ENCODE measurements at places on chromosomes 13 and 19.

- H3K4me3 ChIP-seq = no peak overlapping the region
- peak overlapping the region; percentile 52 for H3K27ac ChIP-seq
- DNase-seq = no peak
- H3K27me3 ChIP-seq = peaks cover 9% of the 10 kb centered on the region
These were observed 3.0 kb upstream of the RASL11A start for GRCh38 chr13:27267596-27267995.

DNA sequence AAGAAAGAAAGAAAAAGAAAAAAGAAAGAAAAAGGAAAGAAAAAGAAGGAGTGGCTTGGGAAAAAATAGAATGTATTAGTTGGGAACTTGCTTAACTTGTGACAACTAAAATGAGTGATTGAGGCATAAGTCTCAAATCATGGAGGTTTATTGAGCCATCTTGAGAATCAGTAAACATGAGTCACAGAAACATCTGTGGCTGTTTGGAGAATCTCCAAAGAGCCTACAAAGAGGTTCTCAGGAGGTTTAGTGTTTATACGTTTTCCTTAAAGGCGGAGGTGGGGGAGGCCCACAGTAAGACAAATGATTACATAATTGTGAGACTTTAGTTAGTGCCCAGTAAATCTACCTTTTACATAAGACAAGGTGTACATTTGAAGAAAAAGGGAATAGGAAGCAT, 38.6 kb downstream of the WDR87 start:
- no peak for DNase-seq
- no peaks in the 10 kb centered on the region for H3K36me3 ChIP-seq
- H3K27me3 ChIP-seq = no peaks in the 10 kb centered on the region

- no peak for DNase-seq
- peaks cover 37% of the 10 kb centered on the region for H3K4me1 ChIP-seq
- no peak overlapping the region for H3K4me3 ChIP-seq
- H3K27me3 ChIP-seq = no peaks in the 10 kb centered on the region
- H3K27ac ChIP-seq = no peak overlapping the region
These were observed 14.6 kb downstream of the FRY start for GRCh38 chr13:32045982-32046785.

DNA sequence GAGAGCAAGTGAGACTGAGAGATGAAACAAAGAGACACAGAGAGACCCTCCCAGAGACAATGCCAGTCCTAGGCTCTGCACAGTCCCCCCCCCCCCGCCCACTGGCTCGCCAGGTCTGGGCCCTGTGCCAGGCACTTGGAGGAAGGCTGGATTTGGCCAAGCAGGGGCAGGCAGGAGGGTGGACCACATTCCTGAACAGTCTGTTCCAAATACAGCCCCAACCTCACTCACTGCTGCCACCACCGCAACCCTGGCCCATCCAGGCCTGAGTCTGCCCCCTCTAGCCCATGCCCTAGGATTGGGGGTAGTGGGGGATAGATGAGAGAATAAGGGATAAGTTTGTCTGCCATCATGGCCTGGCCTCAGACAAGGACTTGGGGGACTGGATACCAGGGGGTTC, 19.0 kb downstream of the CYP2F1 start:
- peak; percentile 31 for DNase-seq
- H3K27ac ChIP-seq = no peak overlapping the region
- no peaks in the 10 kb centered on the region for H3K36me3 ChIP-seq
- no peaks in the 10 kb centered on the region for H3K27me3 ChIP-seq

- no peak overlapping the region for H3K27ac ChIP-seq
- H3K36me3 ChIP-seq = peaks cover 2% of the 10 kb centered on the region
- no peak for DNase-seq
- no peaks in the 10 kb centered on the region for H3K27me3 ChIP-seq
These were observed 7.1 kb upstream of the TIMM50 start for GRCh38 chr19:39473443-39473960.

Measured in heart left ventricle (tissue), 16 donors.